ENCODE measurements at places on chromosomes 16 and 17.

GRCh38 chr16:72875291-72876031 is 172.5 kb downstream of the ZFHX3 start:
- DNase-seq, result no peak

GRCh38 chr16:48004141-48004695 is 151.6 kb downstream of the ABCC12 start:
- no peak for DNase-seq

- DNase-seq, result peak; percentile 79
Measured at GRCh38 chr16:31354394-31355291, at the start of gene ITGAX. Gene ITGAX, plus strand, starts transcription at chr16:31355176. Its CDS starts 79 bp downstream, at chr16:31355255.

DNA sequence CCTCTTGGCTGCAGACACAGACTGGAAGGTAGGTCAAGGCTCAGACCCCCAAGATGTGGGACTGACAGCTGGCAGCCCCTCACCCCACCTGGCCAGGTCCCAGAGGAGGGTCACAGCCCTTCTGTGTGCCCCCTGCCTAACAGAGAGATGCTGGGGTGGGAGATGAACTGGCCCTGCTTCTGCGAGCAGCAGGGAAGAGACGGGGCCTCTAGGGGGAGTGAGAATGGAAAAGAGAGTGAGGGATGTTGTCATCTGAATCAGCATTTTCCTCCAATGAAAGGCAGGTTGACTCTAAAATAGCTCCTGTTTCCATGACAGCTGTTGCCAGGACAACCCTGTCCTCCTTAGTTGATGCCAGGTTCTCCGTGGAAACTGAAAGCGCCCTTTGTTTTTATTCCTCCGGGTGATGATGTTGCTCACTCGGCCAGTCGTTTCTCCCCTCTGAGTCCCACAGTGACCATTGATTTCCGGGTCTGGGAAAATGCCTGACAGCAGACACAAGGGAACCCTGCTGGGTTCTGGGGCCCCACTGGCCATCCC is 4.9 kb upstream of the NDRG4 start:
- DNase-seq, result peak; percentile 50

DNA sequence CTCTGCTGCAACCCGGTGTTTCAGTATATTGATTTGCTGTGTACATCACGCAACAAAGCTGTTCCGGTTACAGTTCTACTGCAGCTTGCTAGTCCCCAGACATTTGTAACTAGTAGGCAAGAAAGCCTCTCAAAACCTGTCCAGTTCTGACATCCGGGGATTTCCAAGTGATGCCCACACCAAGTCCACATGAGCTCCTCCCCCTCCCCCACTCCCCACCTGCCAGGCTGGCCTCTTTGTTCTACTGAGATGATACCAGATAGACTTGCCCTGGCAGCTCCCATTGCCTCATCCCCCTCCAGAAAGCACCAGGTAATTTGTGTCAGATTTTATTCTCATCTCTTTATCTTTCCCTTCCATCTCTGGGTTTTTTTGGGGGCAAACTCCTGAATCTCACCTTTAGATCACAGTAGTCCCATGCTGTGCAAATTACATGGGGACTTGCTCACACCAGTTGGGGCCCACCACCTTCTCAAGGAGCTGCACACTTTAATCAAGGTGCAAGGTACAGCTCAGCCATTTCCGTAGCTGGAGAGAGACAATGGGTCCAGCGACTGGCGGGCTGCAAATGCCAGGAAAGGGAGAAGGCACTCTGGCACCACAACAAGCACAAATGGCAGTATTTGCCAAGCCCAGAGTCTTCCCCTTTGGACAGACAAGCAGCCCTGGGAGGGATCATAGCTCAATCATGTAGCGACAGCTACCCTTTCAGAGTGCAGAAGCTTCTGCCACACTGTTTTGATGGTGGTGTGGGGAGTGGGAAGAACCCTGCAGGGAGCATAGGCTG is 183.1 kb downstream of the CYLD start:
- DNase-seq, result no peak

DNA sequence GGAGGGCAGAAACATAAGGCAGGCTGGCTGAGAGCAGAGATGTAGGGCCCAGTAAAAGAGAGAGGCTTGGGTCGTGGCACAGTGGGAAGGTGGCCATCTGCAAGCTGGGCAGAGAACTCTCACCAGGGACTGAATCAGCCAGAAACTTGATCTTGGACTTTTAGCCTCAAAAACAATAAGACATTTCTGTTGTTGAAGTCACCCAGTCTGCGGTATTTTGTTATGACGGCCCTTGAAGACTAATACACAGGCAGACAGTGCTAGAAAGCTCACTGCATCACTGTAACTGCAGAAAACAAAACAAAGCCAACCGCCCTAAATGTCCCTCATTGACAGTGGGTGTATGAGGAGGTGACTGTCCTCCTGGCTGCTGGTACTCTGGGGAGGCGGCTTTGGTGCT is 3.9 kb upstream of the JPH3 start:
- DNase-seq, result no peak

GRCh38 chr17:22304667-22305303 is 612.5 kb downstream of the KCNJ18 start:
- DNase-seq, result no peak

DNA sequence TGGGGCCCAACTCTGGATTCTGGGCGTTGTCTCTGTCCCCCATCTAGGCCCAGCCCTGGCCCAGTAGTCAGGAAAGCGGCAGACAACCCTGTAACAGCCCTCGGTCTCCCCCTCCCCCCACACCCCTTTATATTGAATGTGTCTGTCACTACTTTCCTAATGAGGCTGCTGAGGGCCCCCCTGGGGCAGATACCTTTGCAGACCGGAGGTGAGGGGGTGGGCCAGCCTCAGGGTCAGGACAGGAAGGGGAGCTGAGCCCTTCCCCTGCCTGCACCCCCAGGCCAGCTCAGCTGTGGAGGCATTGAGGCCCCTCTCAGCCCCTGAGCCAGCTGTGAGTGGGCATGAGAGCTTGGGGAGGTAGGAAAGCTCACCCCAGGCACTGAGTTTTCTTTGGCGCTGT is 17.1 kb downstream of the RAI1 start:
- DNase-seq, result no peak

- DNase-seq, result peak; percentile 8
Measured at GRCh38 chr16:85750827-85751697, at the start of gene C16orf74. Gene C16orf74, minus strand, starts transcription at chr16:85751096. Its CDS starts 15,879 bp downstream, at chr16:85735217.

DNA sequence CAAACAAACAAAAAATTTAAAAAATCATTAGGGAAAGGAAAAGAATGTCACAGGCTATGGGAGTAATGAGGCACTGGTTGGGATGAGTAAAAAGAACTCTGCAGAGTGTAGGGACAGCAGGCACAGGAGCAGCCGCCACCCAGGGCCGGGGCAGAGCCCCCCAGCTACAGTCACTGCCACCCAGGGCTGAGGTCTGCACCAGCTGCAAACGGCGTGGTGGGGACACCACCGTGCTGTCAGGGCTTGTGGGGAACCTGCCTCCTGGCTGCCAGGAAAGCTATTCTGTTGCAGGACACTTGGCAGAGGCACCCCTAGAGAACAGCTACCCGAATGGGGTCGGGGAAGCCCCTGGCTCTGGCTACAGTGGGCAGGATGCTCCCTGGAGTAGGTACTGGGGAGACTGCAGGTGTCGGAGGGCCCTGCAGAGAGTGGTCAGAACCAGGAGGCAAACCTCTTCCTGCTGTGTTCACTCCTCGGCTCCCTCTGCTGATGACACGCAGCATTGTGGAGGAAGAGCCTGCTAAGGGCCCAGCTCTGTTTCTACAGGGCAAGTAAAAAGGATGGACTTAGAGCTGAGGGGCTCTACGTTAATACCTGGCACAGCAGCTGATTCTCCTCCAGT is 32.3 kb upstream of the CAPN15 start:
- no peak for DNase-seq

GRCh38 chr17:507441-507840 is 154.8 kb upstream of the RPH3AL start:
- no peak for DNase-seq

DNA sequence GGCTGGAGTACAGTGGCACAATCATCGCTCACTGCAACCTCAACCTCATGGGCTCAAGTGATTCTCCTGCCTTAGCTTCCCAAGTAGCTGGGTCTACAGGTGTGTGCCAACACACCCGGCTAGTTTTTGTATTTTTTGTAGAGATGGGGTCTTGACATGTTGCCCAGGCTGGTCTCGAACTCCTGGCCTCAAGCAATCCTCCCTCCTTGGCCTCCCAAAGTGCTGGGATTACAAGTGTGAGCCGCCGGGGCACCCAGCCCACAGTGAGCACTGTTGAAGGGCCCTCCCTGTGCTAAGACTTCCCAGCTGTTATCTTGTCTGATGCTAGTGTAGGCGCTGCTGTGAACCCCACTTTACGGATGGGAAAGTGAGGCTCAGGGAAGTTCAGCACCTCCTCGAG is 8.0 kb downstream of the CASKIN1 start:
- no peak for DNase-seq

DNA sequence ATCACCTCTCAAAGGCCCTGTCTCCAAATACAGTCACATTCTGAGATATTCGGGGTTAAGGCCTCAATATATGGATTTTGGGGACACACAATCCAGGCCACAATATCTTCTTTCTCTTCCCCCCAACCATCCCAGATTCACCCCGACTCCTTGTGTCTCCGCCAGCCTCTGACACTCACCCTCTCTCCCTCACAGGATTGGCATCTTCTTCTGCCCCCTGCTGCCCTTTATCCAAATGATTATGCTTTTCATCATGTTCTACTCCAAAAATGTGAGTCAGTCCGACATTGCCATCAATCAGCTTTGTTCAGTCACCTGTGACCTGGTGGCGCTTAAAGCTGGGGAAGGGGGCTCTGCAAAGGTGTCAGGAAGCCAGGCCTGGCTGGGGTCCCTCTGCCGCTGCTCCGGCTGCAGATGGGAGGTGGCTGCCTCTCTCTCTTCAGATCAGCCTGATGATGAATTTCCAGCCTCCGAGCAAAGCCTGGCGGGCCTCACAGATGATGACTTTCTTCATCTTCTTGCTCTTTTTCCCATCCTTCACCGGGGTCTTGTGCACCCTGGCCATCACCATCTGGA is 35.1 kb downstream of the GDE1 start:
- no peak for DNase-seq

- DNase-seq, result no peak
Measured at GRCh38 chr16:48287239-48287638, 39.9 kb upstream of the ABCC11 start.

- DNase-seq, result no peak
Measured at GRCh38 chr16:47787696-47788095, 326.6 kb downstream of the PHKB start.

GRCh38 chr17:33520426-33521330 is 227.6 kb upstream of the ASIC2 start:
- DNase-seq, result peak; percentile 30

- no peak for DNase-seq
Measured at GRCh38 chr17:1022278-1023024, 25.5 kb downstream of the TIMM22 start.

DNA sequence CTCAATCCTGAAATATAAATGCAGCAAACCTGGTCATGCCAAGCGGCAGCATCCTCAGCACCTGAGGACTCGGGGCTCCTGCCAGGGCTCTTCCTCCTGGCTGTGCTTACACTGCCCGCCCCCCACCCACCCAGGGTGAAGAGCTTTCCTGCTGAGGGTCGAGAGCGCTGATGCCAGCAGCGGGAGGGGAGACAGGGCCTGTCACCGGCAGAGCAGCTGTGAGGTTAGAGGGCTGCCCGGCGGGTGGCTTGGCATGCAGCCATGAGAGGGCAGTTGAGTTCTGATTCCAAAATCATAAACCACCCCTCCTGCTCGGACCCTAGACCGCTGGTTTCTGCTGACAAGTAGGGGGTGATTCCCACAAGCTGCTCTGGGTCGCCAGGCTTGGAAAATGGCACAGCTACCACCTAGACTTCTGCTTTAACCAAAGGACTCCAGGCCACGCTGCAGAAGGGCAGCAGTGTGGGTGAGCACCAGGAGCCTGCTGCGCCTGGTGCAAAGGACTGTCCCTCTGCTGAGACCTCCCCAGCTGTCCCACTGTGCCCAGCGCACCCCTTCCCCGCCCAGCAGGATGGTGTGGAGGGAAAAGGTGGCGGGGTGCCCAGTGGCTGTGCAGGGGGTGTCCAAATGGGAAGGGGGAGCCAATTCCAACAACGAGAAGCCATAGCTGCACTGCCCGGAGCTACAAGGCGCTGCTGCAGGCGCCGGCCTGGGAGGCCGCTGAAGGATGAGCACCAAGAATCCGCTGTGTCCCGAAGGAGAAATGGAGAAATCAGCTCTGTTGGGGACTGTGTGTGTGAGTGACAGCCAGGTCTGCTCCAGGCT is 26.6 kb downstream of the MXRA7 start:
- no peak for DNase-seq

DNA sequence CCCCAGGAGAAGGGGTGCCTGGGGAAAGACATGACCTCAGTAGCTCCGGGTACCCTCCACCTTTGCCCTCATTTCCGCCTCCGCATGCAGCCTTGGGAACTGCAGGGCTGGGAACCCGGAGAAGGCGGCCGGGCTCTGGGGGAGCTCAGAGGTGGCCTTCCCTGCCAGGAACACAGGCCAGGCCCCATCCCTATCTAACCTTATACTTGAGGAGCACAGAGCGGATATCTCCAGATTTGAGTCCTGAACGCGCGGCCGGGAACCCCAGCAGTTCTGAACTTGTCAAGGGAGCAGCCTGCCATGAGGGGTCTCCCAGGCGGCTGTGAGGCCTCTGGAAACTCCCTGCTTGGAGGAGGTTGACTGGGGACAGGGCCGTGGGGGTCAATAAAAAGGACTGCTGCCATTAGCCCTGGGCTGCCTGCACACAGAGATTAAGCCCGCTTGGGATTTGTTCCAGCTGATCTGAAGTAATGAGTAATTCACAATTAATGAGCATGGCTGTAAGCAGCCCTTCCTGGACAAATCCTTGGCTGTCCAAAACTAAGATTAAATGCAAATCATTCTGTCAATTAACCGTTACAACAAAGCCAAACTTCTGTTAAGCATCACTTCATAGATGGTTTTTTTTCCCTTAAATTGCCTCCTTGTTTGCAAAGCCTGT is 26.3 kb upstream of the METRNL start:
- no peak for DNase-seq

GRCh38 chr17:43578699-43579565 is 32.8 kb upstream of the ETV4 start:
- DNase-seq, result no peak

- no peak for DNase-seq
Measured at GRCh38 chr17:58097384-58098088, 14.3 kb downstream of the DYNLL2 start.

GRCh38 chr16:76265434-76266045 is 11.7 kb upstream of the CNTNAP4 start:
- no peak for DNase-seq

DNA sequence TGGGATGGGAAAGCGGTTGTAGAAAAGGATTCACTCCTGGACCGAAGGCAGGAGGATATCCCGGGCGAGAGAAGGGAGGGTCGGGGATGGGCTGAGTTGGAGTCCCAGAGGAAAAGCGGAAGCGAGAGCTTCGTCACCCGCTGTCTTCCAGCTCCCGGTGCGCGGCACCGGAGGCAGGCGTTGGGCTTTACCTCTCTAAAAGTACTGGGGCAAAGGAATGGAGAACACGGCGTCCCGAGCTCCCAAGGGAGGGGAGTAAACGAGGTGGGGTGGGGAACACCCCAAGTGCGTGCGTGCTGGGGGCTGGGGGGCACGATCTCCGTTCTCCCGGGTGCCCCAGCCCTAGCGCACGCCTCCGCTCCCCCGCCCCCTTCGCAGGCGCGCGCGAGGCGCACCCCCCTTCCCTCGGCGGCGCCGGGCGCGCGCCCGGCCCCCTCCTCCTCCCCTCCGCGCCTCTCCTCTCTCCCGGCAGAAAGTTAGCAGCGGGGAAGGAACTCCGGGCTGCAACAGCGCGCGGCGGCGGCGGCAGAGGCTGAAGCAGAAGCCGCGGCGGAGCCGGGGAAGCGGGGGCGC is at the start of gene HS3ST4:
Gene HS3ST4 (plus strand): TSS at position 441 of the 573 bp plus-strand sequence.
- DNase-seq, result no peak

- no peak for DNase-seq
Measured at GRCh38 chr16:12341423-12341822, 364.9 kb downstream of the SNX29 start.

GRCh38 chr17:5757314-5757907 is 173.1 kb upstream of the NLRP1 start:
- no peak for DNase-seq

GRCh38 chr17:29349409-29349808 is 40.8 kb upstream of the TAOK1 start:
- DNase-seq, result no peak

All from stimulated activated CD8-positive, alpha-beta memory T cell treated with anti-CD3 and anti-CD28 coated beads, Interleukin-15, amount 100 ng/mL, for 48 hours (primary cell).